ENCODE measurements at places on chromosomes 16 and 17.

- no peak for DNase-seq
Measured at GRCh38 chr16:50761267-50761666, 19.4 kb downstream of the CYLD start.

- DNase-seq = peak; percentile 79
Measured at GRCh38 chr17:42312285-42313130, 24.2 kb downstream of the STAT5A start.

- DNase-seq = peak; percentile 48
Measured at GRCh38 chr17:27793168-27793905, 7.0 kb downstream of the NOS2 start.

GRCh38 chr17:394718-395095 lies 42.1 kb upstream of the RPH3AL start:
- no peak for DNase-seq

GRCh38 chr17:49477709-49478108 lies 17.4 kb upstream of the NGFR start:
- no peak for DNase-seq

GRCh38 chr17:8015957-8016631 lies 13.7 kb downstream of the GUCY2D start:
- DNase-seq = no peak

GRCh38 chr16:77986011-77986740 lies 36.2 kb upstream of the CLEC3A start:
- no peak for DNase-seq

DNA sequence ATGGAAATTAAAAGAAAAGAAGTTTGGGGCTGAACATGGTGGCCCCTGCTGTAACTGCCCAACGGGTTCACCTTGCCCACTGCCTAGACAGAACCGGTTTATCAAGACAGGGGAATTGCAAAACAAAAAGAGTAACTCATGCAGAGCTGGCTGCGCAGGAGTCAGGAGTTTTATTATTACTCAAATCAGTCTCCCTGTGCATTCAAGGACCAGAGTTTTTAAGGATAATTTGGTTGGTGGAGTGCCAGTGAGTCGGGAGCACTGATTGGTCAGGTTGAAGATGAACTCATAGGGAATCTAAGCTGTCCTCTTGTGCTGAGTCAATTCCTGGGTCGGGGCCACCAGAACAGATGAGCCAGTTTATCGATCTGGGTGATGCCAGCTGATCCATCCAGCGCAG lies 4.4 kb upstream of the SCPEP1 start:
- DNase-seq = no peak

DNA sequence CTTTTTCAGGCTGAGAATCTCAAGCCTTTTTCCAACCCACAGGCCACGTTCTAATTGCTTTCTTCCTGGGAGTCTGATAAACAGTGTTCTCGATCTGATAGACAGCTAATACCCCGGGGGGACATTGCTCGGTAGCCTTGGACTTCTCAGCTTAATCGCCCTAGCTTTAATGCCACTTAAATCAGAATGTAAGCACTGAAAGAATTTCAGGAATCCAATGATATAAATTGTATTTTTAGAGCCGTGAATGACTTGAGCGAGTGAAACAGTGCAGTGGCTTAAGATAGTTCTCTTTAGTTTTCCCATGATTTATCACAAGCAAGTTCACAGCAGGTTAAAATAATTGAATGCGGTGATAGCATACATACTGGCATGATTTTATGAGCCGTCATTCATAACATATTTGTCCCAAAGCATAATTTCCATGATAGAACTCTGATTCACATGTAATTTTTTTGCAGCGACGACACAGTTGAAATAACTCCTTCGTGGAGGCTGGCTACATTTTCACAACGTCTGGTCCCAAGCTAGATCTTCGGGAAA lies 116.1 kb upstream of the MYOCD start:
- no peak for DNase-seq

DNA sequence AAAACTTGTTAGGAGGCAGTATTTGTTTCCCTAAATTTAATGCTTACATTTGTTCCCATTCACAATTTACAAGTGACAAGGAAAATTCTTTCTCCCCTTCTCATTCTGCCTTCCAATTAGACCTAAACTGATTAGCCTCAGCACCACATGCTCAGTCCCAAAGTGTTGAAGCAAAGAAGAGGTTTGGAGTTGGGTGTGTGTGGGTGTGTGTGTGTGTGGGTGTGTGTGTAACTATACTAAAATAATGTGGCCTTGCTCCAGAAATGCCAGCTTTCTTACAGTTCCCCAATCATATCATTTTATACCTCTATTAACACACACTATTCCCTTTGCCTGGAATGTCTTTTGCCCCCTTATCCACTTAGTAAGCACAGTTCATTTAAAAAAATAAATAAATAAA lies 6.9 kb upstream of the UTP6 start:
- no peak for DNase-seq

DNA sequence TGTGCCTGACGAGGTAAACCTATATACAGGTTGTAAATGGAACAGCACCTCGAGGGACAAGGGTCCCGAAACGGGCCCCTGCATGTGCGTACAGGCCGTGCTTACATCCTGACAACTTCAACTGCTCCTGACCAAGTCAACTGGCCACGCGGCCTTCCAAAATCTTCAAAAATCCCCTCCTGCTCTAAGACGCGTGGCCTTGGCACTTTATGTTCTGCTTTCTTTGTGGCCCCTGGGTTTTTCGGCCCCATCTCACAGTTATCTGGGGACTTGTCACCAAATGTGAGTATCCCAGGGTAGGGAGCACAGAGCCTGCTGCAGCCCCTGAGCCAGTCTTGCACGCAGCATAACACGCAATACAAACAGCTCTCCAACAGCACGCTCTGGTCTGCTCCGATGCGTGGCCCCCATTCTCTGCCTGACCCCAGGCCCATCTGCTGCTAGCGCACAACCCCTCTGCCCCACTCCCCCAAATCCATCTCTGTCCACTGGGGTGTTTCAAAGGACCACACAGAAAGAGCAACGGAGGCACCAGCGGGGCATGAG lies 659 bp downstream of the RPH3AL start:
- DNase-seq = peak; percentile 0

- DNase-seq = no peak
Measured at GRCh38 chr17:49924116-49924515, 44.9 kb upstream of the DLX4 start.

All from NCI-H526 treated with DMSO at 0.1 percent for 48 hours (cell line).